ENCODE measurements at places on chromosomes 16 and 17.
A peak's percentile ranks its signal among the peaks of the same experiment; 100 is the strongest.

DNA sequence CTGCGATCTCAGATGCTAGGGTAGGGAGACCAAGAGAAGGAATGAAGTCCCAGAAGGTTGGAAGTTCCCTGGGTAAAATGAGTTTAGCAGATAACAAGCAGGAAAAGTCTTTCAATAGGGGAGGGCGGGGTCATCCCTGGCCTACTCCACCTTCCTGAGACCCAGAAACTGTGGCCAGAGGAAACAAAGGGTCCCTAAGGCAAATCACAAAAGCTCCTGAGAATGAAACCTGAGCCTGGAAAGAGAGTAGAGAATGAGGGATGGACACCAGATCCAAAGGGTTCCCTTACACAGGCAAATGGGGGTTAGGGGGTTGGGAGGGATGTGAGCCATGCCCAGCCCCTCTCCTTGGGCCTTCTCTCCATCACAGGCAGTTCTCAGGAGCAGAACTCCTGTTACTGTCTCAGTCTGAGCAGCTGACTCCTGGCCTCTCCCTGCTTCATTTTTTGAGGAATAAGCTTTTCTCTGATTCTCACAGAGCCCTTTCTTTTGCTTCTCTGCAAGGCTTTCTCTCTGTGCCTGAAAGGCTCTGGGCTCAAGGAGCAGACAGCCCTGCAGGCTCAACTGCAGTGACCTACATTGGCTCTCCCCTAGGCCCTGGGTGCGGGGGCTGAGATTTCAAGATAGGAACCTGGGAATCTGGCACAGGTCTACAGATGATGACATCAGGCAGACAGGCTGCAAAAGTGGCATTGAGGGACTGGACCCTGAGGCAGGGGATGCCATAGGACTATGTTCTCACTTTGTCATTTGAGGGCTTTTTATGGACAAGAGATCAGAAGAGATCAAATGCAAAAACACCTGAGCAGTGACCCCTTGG is 9.8 kb upstream of the NR1D1 start:
- no peak for DNase-seq

GRCh38 chr17:68512960-68513474 is 787 bp downstream of the PRKAR1A start:
- DNase-seq = peak; percentile 39

DNA sequence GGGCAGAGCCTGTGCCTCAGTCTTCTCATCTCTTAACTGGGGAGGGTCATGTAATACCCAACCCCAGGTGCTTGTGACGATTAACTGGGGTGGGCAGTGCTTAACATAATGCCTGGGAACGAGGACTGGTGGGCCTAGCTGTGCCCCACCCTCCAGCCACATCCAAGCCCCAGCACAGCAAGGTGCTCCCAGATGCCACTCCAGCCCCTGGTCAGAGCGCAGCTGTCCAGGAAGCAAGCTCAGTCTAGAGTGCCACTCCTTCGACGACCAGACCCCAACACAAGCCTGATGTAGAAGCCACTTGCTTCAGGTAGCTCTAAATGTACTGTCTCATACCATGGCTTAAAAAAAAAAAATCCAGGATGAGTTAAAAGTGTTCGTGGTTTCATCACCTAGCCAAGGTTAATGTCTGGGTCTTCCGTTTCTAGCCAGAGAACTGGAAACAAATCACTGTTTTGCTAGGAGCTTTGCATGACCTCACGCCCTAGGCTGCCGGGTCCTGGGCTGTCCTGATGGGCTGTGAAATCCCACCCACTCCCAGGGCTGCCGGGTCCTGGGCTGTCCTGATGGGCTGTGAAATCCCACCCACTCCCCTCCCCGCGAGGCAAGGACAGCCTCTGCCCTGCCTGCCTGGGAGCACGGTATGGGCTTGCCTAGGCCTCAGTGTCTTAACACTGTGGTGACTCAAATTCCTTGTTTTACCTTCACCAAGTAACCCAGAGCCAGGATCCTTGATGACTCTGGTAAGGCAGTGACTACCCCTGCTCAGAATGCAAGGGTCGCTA is 7.7 kb downstream of the MIEF2 start:
- no peak for DNase-seq

DNA sequence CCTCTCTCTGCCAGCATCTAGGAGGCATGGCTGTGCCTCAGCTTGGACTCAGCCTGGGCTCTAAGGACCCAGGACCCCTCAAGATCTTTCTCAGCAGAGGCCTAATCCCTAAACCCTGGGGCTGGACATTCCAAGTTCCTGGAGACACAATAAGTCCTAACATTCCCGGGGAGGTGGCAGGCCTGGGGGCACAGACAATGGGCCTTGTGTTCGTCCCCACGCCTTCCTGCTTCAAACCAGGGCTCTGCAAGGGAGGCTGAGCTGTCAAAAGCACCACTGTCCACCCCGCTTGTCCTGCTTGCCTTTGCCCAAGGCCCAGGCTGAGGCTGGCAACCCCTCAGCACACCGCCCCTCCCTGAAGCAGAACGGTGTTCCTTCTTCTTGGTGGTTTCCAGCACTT is 13.7 kb downstream of the SDK2 start:
- no peak for DNase-seq

DNA sequence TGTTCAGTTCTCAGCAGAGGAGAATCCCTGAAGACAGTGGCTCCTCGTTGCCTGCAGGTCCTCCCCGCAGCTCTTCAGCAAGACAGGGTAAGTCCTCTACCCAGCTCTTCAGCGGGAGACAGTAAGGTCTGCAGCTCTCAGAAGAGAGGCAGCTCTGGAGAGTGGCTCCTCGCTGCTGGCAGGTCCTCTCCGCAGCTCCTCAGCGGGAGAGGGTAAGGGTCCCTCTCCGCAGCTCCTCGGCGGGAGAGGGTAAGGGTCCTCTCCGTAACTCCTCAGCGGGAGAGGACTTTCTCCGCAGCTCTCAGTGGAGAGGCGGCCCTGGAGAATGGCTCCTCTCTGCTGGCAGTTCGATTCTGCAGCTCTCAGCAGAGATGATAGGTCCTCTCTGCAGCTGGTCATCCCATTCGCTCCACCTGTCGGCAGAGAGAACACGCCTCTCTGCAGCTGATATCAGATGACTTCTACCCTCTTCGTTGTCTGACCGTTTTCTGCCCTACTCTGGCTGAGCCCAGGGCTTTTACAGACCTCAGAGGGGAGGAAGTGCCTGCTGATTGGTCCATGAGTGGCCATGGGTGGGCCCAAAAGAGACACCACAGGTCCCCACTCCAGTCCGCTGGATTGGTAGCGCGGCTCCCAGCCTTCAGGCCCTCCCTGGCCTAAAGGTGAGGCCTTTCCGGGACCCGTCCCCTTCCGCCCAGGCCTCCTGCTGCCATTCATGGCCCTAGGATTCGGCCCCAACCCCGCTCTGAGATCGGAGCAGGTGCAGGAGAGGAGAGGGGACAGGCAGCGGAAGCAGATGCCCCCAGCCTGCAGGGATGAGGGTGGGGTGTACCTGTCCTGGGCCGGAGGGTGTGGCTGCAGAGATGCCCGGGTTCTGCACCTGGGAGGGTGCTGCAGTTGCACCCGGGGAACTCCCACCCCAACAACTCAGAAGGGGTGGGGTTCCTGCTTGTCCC is 11.9 kb upstream of the SHCBP1 start:
- DNase-seq = no peak

DNA sequence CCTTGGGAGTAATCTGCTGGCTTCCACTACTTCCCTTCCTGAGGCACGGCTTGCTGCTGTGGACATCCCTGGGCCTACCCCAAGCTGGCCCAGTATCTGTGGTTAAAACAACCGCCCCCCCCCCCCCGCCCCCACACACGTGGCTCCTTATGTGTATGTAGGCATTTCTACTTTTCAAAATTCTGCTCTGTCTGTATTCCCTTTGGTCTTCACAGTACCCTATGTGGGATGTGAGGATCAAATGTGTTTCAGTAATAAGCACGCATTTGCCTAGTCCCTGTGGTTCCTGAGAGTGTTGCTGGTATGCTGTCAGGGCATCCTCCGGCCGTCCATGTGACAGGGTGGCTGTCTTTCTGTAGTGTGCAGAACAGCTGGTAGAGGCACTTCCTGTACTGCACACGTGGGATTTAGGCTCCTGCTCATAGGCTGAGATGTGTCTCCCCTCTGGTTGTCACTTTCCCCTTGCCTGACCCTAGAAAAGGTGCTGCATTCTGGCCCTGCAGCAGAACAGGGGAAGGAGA is 2.2 kb downstream of the NT5M start:
- DNase-seq = peak; percentile 48

DNA sequence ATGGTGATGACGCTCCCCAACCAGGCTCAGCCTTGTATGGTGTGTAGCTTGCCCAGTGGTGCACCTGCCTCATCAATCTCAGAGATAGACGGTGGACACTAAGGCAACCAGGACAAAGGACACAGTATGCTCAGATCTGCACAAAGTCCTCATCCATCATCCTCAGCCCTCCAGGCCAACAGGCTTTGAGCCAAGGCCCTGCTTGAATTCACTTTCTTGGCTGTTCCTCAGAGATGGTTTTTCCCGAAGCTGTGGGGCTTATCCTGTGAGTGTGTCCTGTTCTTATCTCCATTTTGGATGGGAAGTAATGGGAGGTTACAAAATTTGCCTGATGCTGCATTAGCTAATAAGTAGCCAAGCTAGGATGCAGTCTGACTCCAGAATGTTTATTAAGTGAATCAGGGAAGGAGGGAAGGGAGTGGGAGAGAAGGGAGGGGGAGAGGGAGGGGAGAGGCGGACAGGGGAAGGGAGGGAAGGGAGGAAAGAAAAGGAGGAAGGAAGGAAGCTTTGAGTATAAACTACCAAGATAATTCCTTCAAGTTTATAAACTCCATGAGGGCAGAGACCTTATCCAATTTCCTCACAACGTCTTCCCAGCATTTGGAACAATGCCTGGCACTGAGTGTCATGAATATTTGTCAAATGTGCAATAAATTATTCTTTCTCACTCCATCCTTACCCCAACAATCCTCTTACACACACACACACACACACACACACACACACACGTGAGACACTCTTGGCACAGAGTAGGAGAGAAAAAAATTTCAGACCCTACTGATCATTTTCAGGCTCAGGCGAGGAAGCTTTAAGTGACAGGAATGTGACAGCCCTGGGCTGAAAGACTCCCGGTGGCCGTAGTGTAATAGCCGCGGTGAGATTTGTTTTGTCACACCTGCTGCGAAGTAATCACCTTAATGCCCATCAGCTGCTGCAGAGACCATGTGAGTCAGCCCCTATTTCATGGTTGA is 84.3 kb downstream of the BMERB1 start:
- peak; percentile 39 for DNase-seq

GRCh38 chr17:78438694-78439325 is 60.4 kb downstream of the PGS1 start:
- no peak for DNase-seq

- DNase-seq = no peak
Observed at GRCh38 chr16:3789375-3790099, 72.2 kb upstream of the TRAP1 start.

DNA sequence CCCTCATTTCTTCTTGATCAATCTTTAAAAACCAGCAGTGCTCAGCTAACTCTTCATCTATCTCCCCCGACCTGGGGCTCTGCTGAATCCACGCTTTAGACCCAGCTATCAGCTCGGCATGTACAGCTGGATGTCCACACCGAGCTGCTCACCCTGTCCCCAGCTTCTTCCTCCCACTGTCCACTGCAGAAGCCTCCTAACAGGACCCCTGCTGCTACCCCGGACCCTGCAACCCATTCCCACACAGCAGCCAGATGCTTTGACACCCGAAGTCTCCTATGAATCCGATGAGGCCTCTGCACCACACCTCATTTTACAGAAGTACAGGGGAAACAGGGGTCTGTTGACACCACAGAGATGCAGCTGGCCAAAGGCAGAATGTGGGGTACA is 13.8 kb downstream of the GCGR start:
- DNase-seq = no peak

- no peak for DNase-seq
Observed at GRCh38 chr17:73205459-73205961, 12.7 kb downstream of the COG1 start.

- no peak for DNase-seq
Observed at GRCh38 chr17:29039764-29040598, 3.0 kb upstream of the PIPOX start.

GRCh38 chr17:70344386-70345060 is 175.2 kb downstream of the KCNJ2 start:
- no peak for DNase-seq

DNA sequence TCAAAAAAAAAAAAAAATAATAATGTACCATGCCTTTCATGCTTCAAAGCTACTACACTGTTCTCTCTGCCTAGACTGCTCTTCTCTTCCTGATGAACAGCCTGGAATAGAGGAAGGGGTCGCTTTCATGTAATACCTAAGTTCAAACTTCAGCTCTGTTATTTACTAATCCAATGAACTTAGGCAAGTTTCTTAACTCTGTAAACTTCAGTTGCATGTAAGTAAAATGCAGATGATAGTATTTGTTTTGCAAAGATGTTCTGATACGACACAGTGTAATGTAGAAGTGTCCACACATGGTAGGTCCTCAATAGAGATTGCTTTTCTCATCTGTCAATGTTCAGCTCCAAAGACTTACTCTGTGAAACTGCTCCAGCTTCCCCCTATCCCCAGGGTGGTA is 6.6 kb downstream of the COA3 start:
- DNase-seq = no peak

GRCh38 chr16:67240506-67240905 is 6.8 kb downstream of the FHOD1 start:
- DNase-seq = peak; percentile 40

- DNase-seq = no peak
Observed at GRCh38 chr17:63774969-63775265, 947 bp downstream of the DDX42 start.

DNA sequence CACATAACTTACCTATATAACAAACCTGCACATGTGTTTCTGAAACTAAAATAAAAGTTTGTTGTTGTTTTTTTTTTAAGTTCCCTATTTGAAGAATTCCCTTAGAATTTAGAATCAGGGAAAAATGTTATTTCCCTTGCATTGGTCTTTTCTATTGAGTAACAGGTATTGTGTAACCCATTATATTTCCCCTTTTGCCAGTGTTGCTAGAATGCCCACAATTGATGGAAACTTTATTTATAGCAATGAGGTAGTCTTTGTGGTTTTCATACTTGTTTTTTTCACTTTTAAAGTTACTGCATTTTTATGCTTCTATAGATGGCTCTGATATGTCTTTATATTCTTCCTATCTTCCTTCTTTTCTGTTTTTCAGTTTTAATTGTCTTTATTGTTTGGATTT is 3.9 kb downstream of the NLRP1 start:
- DNase-seq = no peak

DNA sequence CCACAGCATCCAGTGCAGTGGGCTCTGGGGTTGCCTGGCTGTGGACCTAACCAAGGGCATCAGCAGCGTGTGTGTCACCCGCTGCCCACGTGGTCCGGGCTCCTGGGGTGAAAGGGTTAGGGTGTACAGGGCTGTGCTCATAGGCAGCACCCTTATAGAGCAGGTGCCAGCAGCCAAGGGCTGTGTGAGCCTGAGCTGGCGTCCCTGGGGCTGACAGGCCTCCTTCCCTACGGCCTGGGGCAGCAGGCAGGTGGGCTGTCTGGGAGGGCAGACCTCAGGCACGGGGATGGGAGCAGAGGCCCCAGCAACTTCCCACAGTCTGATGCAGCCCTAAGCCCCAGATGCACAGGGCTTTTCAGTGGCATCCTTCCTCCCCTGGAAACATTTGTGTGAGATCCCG is 13.9 kb downstream of the CD300A start:
- no peak for DNase-seq

DNA sequence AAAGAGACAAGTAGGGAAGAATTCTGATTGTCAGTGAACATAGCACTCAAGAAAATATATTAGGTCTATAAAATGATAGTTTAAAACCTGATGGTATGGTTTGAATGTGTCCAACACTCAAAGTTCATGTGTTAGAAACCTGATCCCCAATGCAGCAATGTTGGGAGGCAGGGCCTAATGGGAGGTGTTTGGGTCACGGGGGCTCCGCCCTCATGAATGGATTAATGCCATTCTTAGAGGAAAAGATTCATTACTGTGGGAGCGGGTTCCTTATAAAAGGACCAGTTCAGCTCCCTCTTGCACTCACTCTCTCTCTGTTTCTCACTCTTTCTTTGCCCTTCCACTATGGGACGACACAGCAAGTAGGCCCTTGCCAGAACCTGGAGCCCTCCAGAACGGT is 41.5 kb upstream of the SLC47A1 start:
- no peak for DNase-seq

Measured in hematopoietic multipotent progenitor cell treated with erythropoietin and hydrocortisone succinate and interleukin-3 and kit ligand, for 17 days (in vitro differentiated cells).